ENCODE measurements at places on chromosomes 13 and 19. TPM values are rescaled to one million over a fixed set of nuclear protein-coding genes. Genes with fewer than 3 reads are reported as not detected.

The ZNF428 gene
- 132 TPM for total RNA-seq

The PCSK4 gene
- total RNA-seq: 3.8 TPM

The CIC gene
- total RNA-seq: 38.2 TPM

The NPAS1 gene
- 10.0 TPM for total RNA-seq

The SMIM44 gene
- not detected for total RNA-seq
